ENCODE measurements at places on chromosomes 1 and 21.
A peak's percentile ranks its signal among the peaks of the same experiment; 100 is the strongest.

DNA sequence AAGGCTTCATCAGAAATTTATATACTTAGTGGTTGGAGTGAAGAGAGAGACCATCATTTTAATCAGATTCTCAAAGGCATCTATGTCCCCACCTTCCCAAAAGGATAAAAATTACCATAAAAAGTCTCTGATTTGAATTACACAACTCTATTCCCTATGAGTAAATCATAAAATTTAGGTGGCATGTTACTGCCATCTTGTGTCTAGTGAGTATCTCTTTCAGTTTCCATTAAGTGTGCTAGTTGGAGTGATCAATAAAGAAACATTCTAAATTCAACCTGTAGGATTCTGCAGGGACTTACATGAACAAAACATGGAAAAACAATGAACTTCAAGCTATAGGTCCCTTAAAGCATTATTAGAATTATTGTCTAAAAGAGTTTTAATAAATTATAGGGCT is 655.4 kb downstream of the LTN1 start:
- DNase-seq: no peak

GRCh38 chr1:185998391-185998790 is 264.2 kb downstream of the HMCN1 start:
- DNase-seq: no peak

DNA sequence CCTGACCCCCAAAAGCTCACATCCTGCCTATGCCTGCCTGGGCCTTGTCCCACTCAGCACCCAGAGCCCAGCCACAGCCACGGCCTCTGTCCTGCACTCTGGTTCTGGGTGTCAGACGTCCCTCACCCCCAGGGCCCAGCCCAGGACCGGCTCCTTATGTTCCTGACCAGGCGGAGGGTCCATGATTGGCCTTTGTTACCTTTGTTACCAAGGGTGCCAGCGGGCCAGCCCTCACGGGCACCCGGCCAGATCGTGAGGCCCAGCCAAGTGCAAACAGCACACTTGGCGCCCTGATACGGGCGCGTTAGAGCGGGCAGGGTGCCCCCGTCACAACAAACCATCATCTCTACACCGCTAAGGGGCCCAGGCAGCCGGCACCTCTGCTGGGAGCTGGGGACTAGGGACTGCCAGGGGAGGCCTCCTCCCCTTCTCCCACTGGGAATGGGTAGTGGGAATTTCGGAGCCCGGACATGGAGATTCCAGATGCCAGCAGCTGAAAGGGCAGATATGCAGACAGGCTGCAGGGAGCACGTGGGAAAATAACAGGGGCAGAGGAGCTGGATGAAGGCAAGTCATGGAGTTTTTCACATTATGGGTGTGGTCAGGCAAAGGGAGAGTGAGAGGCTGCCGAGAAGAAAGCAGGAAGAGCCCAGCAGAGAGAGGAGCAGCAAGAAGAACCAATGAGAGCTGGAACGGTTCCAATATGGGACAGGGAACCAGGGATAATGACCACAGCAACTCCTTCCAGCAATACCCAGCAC is 22.1 kb downstream of the HSPG2 start:
- DNase-seq: no peak

DNA sequence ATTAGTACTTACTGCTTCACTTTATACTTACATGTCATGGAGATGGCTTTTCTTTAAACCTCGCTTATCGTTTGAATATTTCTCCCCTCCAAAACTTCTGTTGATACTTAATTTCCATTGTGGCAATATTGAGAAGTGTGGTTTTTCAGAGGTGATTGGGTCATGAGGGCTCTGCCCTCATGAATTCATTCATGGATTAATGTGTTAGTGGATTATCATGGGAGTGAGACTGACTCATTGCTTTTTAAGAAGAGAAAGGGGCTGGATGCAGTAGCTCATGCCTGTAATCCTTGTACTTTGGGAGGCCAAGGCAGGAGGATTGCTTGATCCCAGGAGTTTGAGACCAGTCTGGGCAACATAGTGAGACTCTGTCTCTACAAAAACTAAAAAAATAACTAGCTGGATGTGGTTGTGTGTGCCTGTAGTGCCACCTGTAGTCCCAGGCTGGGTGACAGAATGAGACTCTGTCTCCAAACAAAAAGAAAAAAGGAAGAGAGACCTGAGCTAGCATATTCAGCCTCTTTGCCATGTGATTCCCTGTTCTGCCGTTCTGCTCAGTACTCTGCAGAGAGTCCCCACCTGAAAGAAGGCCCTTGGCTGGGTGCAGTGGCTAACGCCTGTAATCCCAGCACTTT is 30.2 kb downstream of the RABGAP1L start:
- DNase-seq: no peak

DNA sequence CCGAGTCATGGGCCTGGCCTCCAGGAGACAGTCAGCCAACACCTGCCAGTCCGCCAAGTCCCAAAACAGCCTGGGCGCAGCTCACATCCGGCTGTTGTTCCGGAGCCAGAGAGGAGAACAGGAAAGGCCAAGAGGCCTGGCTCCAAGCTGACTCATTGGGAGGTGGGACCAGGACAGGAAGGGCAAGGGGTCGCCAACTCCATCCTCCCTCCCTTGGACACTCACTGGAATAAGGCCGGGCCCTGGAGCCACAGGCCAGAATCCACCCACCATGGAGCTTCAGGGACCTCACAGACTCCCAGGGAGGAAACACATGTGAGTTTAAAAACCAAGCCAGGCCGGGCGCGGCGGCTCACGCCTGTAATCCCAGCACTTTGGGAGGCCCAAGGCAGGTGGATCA is 25.1 kb upstream of the CLIC4 start:
- no peak for DNase-seq

- peak; percentile 27 for DNase-seq
These were observed 93.9 kb upstream of the BEND5 start for GRCh38 chr1:48870596-48870995.

All from stimulated activated CD8-positive, alpha-beta memory T cell treated with anti-CD3 and anti-CD28 coated beads, Interleukin-4, amount 100 ng/mL, for 48 hours (primary cell).